ENCODE measurements at places on chromosomes 2 and 18.
A peak's percentile ranks its signal among the peaks of the same experiment; 100 is the strongest.

GRCh38 chr2:10056439-10056838 is 13.1 kb downstream of the KLF11 start:
- ATAC-seq = no peak

DNA sequence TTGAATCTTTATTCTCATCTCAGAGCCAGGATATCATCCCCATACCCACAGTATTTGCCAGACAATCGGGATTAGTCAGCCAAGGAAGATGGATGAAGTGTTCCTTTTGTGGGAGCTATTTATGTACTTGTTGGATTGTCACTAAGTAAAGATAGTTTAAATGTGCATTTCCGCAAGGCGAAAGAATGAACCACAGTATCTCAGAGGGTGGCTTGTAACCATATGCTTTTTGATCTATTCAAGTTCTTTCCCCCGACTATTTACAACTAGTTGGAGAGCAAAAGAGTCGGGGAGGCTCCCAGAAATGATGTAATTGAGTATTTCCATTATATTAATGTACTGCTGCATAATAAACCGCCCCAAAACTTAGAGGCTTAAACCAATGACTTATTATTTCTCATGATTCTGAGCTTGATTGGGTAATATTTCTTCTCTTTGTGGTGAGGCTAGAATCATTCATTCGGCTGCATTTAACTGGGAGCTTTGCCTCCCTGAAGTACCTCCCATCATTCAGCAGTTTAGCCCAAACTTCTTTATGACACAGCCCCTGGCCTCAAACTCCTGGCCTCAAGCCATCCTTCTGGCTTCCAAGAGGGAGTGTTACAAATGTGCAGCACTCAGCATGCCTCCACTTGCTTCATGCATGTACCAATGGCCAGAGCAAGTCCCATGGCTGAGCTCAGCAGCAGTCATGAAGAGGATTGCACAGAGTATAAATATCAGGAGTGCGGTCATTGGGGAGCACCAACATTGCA is 423.7 kb downstream of the METTL4 start:
- ATAC-seq = peak; percentile 86

DNA sequence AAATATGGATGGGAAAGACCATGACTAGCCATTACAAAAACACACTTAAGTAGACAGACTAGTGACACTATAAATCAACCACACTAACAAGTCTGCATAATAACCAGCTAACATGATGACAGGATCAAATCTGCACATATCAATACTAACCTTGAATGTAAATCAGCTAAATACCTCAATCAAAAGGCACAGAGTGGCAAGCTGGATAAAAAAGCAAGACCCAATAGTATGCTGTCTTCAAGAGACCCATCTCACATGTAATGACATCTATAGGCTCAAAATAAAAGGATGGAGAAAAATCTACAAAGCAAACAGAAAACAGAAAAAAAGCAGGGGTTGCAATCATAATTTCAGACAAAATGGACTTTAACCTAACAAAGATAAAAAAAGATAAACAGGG is 16.3 kb downstream of the PFN4 start:
- no peak for ATAC-seq

- no peak for ATAC-seq
Observed at GRCh38 chr2:158194229-158194628, 92.6 kb downstream of the UPP2 start.

DNA sequence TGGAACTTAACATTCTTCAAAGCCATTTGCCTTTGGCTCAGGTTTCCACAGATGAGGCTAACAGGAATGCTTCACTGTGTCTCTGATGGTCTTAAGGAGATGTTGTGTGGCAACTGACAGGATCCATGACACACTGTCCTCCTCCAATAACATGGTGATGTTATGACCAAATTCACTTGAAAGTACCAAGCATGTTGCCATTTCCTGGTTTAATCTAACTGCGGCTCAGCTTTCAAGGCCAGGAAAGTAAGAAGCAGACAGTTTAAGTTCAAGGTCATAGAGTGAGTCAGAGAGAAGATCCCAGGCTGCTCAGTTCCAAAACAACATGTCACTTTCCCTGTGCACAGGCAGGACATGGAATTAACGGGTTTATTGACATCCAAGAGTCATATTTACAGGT is 513.6 kb downstream of the STK39 start:
- no peak for ATAC-seq

DNA sequence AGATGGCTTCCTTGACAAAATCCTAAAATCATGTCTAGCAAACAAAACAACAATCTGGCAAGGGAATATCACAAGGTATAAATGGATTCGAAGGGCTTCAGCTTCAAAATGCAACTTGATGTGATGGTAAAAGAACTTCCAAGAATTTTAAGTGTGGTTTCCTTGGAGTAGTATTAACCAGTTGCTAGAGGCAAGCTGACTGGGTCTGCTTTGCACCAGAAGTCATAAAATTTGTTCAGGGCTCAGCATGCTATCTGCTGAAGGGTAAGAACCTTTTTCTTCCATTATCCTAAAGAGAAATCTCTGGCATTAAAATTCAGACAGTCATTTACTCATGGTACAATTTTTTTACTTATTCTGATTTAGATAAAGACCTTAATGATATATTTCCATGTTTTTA is 516.7 kb downstream of the TXNL1 start:
- ATAC-seq = no peak

DNA sequence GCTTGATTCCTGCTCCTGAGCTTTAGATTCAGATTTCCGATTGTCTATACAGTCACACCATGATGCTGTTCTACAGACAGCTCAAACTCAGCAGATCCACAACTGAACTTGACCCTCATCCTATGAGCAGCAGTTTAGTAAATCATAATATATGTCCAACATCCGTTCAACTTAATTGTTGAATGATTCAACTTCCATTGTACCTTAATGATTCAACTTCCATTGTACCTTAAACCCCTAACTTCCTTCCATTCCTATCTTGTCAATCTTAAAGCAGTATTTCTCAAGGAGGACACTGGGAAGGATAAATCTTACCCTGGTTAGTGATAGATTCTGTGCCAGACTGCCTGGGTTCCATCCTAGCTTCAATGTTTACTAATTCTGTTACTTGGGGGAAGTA is 60.1 kb downstream of the PIGN start:
- ATAC-seq = no peak

GRCh38 chr2:66127656-66128055 is 307.3 kb upstream of the MEIS1 start:
- no peak for ATAC-seq

DNA sequence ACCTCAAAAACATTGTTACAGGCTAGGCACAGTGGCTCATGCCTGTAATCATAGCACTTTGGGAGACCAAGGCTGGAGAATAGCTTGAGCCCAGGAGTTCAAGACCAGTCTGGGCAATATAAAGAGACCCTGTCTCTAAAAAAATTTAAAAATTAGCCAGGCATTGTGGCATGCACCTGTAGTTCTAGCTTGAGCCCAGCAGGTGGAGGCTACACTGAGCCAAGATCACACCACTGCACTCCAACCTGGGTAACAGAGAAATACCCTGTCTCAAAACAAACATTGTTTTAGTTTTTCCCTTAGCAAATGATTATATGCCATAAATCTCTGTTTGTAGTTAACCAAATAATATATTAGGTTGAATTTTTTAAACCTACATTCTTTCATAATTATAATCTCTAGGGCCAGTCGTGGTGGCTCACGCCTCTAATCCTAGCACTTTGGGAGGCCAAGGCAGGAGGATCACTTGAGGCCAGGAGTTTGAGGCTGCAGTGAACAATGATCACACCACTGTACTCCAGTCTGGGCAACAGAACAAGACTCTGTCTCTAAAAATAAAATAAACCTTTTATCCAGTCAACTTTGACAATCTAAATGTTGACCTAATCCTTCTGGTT is 13.3 kb upstream of the CYP20A1 start:
- peak; percentile 54 for ATAC-seq

DNA sequence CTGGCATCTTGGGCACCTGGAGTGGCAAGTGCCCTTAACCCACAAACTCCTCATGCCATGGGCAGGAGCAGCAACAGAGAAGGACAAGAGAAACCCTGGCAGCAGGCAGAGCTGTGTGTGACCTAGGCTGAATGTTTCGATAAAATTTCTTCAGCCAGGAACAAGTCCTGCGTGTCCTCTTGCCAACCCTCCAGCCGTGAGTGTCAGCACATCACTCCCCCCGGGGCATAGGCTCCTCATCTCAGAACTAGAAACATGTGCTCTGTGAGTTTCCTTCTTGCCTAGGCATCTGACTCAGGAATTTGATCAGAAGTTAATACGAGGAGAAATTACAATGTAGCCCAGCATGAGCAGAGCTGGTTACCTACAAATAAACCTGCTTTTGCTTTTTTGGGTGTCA is 2.2 kb downstream of the ABCG8 start:
- no peak for ATAC-seq

- no peak for ATAC-seq
Observed at GRCh38 chr18:69261406-69261805, 139.3 kb upstream of the DOK6 start.

DNA sequence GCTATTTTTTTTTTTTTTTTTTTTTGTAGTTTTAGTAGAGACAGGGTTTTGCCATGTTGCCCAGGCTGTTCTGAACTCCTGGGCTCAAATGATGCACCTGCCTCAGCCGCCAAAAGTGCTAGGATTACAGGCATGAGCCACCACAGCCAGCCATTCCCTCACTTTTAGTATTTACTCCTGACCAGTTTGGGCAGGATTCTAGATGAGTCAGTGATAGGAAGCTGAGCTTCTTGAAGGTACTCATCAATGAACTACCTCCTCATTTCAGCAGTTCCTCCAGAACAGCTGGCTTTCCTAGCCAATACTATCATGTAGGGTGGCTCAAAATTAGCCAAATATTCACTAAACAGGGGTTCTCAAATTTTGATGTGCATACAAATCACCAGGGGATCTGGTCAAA is 57.2 kb downstream of the CYBRD1 start:
- no peak for ATAC-seq

GRCh38 chr2:44358503-44358902 is 2.8 kb downstream of the PREPL start:
- ATAC-seq = no peak

DNA sequence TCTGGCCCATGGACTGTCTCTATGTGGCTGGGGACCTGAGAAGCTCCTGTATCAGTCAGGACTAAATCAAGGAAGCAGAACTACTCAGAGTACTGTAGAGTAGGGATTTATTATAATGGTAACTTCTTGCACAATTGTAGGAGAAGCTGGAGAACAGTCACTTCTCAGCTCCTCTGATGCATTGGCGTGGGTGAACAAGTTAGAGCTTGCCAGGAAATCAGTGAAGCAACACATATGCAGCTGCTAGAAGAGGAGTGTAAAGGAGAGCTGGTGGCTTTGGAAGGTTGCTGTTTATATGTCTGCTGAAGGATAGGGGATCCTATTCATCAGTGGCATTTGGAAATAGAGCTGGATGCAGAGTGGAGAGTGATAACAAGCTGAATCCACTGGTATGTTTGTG is 215.5 kb upstream of the CWC22 start:
- no peak for ATAC-seq

DNA sequence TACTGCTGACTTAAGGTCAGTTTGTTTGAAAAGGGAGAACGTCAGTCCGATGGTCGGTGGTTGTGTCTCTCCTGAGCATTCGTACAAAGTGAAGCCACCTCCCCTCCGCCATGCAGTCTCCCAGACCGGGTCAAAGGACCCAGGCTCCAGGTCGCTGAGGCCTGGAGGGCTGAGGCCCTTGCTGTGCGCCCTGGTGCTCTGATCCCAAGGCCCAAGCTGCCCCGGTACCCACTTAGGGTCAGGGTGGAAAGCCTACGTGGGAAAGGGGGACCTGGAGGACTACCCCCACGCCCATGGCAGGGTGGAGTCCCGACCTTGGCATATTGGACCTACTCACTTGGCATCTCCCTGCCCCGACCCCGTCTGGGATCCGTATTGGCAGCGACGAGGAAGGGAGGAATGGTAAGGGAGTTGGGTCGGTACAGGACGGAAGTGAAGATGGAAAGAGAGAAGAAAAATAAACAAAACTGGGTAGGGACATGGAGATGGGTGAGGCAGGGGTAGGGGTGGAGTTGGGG is 8.0 kb upstream of the SIX3 start:
- no peak for ATAC-seq

DNA sequence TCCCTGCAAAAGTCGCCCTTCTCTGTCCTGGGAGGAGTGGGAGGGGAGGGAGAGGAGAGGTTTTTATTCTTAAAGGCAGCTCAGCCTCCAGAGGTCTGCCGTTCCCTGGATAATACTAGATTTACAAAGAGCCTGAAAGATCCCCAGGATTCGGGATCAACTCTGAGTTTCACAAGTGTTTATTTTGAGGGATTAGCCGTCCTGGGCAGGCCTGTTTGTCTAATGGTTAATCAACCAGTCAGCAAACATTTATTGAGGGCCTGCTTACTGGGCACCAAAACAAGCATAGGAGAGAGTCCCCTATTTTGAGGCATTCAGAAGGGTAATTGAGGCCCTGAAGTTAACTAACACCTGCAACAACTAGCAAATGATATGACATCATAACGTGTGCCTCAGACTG is 152.6 kb upstream of the SLC1A4 start:
- no peak for ATAC-seq

- ATAC-seq = peak; percentile 24
Observed at GRCh38 chr2:120917886-120918285, 182.2 kb downstream of the GLI2 start.

GRCh38 chr18:6254456-6254855 is 160.3 kb downstream of the L3MBTL4 start:
- ATAC-seq = no peak

- ATAC-seq = no peak
Observed at GRCh38 chr2:1521191-1521877, 108.1 kb downstream of the TPO start.

DNA sequence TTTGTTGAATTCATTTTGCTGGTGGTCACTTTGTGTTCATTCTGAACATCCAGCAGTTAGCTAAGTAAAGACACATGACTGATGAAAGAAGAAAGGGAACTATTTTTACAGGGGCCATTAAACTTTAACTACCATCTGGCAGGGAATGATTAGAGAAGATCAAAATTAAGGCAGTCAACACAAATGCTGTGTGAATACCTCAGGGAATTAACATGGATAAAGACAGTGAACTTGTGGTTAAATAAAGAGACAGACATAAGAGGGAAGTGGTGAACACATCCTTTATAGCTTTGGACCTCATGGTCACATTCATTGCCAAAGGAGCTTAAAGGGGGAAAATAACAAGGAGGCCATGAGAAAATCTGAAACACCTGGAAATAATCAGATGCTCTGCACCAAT is 52.6 kb upstream of the ATP5MC3 start:
- ATAC-seq = no peak
